RWPE1 (cell line): ENCODE measurements at places on chromosomes 16 and 17.
A peak's percentile ranks its signal among the peaks of the same experiment; 100 is the strongest.

DNA sequence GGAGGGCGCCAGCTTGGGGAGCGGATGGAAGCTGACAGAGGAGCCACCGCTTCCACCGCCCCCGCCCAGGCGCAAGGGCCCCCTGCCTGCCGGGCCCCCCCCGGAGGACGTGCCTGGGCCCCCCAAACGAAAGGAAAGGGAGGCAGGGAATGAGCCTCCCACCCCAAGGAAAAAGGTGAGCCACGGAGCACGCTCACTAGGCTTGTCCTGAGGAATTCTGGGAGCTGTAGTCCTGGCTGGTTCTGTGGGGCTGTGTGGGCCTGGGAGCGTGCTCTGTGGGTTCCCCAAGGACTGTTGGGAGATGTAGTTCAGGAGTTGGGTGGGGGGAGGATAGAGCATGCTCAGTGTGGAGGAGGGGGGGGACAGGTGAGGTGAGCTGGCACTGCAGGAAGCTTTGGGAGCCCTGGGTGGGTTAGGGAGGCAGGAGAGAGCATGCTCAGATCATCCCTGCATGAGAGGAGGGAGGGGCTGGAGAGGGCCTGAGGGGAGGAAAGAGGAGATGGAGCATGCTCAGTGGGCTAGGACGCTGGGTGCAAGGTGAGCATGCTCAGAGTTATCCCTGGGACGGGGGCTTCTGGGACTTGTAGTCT, 4.5 kb downstream of the FBXL19 start:
- no peak for DNase-seq

- no peak for DNase-seq
These were observed 2.6 kb downstream of the ATP2A3 start for GRCh38 chr17:3961564-3962047.

DNA sequence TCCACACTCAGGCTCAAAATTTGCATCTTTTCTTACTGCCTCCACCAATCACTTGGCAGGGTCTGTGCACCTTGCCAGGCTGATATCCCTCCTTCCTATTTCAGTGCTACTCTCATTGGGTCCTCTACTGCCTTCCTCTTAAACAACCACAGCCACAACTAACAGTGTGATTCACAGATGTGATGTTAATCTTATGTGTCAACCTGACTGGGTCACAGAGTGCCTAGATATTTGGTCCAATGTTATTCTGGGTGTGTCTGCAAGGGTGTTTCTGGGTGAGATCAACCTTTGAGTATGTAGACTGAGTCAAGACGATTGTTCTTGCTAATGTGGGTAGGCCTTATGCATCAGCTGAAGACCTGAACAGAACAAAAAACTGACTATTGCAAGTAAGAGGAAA, 51.3 kb upstream of the IRX6 start:
- no peak for DNase-seq

DNA sequence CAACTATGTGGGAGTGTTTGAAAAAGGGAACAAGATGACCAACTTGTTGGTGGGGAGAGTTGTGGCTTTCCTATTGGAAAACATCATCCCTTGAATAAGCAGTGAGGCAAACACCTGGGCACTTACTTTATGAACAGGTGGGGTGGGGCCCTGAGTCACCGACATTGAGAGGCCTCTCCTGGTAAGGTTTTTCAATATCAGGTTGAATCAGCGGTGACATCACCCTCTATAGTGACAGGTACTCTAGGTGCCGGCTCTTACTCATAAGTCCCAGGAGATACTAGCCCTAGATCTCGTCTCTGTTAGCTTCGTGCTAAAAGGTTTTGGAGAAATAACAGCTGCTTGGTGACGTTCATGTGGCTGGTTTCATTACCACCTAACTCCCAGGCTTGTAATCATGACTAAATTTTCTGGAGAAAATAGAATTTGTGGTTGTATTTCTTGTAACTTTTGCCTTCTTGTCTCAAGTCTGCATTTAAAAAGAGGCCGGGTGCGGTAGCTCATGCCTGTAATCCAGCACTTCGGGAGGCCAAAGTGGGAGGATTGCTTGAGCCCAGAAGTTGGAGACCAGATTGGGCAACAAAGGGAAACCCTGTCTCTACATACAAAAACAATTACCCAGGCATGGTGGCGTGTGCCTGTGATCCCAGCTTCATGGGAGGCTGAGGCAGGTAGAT, 19.3 kb downstream of the CDH1 start:
- DNase-seq, result peak; percentile 97

DNA sequence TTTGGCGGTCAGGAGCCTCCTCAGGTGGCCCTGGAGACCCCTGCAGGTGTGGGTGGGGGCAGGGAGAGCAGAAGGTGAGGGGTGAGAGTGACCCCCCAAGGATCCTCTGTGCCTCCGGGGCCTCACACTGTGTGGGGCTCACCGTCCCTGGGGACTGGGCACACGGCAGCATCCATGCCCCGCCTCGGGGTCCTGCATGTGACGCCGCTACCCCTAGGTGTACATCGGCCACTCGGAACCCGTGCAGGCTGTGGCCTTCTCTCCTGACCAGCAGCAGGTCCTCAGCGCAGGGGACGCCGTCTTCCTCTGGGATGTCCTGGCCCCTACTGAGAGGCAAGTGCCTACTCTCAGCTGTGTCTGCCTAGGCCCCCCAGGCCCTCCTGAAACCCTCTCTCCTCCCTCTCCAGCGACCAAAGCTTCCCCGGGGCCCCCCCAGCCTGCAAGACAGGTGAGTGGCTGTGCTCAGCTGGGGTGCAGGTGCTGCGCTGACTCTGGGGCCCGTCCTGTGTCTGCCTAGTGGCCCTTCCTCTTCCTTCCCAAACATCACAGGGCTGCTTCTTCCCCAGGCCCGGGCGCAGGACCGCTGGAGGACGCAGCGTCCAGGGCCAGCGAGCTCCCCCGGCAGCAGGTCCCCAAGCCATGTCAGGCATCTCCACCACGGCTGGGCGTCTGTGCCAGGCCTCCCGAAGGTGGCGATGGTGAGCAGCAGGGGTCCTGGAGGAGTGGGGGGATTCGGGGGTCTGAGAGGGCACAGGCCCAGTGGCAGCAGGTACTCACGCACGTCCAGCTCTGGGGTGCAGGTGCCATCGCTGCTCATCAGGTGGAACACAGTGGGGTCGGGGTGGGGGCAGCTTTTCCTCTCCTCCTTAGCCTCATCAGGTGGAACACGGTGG, 9.0 kb upstream of the RHOT2 start:
- DNase-seq, result no peak

GRCh38 chr17:59827721-59828477, 64.8 kb downstream of the TUBD1 start:
- no peak for DNase-seq

GRCh38 chr17:21171309-21171922, 42.5 kb downstream of the TMEM11 start:
- no peak for DNase-seq

DNA sequence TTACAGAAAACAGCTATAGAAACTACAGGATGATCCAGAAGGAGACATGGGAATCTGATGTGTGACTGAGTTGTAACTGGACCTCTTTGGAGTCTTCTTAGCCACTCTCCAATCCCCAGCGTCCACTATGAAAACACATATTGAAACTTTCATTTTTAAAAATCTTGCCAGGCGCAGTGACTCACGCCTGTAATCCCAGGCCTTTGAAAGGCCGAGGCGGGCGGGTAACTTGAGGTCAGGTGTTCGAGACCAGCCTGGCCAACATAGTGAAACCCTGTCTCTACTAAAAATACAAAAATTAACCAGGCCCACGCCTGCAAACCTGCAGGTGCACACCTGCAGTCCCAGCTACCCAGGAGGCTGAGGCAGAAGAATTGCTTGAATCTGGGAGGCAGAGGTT, 53.3 kb downstream of the HIC1 start:
- DNase-seq, result no peak

- DNase-seq, result peak; percentile 48
These were observed 402.2 kb upstream of the SALL1 start for GRCh38 chr16:51553314-51553713.

DNA sequence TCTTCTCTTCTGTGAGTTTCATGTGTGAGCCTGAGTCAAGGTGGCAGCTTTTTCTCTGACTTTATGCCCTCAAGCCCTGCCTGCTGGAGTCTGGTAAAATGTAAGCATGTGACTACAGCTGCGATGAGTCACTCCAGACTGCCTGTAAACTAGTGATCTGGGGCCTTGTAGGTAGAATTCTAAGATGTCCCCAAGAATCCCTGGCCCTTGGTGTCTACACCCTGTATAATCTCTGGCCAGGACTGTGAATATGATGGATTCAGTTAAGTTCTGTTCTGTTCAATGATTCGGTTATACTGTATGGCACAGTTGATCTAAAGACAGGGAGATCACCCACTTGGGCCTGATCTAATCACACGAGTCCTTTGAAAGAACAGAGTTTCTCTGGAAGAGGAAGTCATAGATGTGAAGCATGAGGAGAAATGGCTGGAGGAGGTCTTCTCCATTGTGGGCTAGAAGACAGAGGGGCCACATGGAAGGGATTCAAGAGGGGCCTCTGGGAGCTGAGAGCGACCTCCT, 29.8 kb downstream of the PRSS54 start:
- DNase-seq, result peak; percentile 86

DNA sequence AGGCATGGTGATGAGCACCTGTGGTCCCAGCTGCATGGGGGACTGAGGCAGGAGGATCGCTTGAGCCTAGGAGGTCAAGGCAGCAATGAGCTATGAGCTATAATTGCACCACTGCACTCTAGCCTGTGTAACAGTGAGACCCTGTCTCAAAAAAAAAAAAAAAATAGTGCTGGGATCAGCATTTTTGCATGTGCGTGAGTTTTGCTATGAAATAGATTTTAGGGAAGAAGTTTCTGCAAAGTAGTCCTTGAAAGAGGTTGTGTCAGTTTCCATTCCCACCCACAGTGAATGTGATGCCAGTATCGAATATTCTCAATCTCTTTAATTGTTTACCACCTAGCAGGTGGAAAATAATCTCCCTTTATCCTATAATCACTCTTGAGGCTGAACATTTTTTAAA, 26.3 kb upstream of the ARHGAP17 start:
- no peak for DNase-seq

DNA sequence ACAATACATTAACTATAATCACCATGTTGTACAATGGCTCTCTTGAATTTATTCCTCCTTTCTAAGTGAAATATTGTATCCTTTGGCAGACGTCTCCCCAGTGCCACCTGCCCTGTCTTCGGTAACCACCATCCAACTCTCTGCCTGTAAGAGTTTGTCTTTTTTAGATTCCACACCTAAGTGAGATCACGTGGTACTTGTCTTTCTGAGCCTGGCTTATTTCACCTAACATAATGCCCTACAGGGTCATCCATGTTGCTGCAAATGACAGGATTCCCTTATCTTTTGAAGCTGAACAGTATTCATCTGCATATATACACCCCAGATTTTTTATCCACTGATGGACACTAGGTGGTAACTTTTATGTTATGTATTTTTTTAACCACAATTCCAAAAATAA, 24.2 kb downstream of the ORC6 start:
- no peak for DNase-seq

DNA sequence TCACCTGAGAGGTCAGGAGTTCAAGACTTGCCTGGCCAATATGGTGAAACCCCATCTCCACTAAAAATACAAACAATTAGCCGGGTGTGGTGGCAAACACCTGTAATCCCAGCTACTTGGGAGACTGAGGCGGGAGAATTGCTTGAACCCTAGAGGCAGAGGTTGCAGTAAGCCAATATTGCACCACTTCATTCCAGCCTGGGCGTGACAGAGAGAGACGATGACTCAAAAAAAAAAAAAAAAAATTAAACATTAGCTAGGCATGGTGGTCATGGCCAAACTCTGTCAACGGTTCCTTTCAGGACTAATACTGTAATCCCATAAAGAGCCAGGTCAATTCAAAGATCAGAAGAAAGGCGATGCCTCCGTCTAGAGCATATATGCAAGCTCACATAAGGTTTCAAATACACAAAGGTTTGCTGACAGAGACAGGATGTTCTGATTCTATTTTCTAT, 2.4 kb downstream of the RNF157 start:
- no peak for DNase-seq

- no peak for DNase-seq
These were observed 54.9 kb downstream of the SNX11 start for GRCh38 chr17:48162306-48162934.

GRCh38 chr17:75721463-75722011, 278 bp downstream of the ITGB4 start:
- DNase-seq, result no peak

- DNase-seq, result no peak
These were observed 25.7 kb upstream of the SLC39A11 start for GRCh38 chr17:73118139-73118538.

DNA sequence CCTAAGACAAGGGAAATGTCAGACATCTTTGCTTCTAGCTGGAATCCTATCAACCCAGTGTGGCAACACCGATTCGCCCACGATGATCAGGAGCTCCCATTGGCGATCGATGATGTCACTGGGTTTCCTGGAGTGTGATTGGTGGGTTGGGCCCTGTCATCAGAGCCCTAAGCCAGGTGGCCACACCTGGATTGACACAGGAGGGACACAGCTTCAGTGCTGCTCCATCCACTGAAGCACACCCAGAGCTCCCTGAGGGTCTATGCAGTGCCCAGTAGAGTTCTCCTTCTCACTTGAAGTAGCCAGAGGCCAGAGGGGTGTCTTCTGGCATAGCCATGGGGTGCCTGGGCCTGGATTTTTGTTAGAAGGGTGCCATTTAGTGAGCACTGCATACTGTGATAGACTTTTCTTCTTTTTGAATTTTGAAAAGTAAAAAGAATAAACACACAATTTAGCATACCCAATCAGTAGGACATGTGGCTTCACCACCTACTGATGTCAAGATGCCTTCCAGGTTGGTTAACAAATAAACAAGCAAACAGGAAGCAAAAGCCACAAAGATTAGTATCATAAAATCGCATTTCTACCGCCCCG, 77.6 kb downstream of the CMIP start:
- DNase-seq, result peak; percentile 70

- no peak for DNase-seq
These were observed 47.3 kb downstream of the PRKCA start for GRCh38 chr17:66349521-66350254.

DNA sequence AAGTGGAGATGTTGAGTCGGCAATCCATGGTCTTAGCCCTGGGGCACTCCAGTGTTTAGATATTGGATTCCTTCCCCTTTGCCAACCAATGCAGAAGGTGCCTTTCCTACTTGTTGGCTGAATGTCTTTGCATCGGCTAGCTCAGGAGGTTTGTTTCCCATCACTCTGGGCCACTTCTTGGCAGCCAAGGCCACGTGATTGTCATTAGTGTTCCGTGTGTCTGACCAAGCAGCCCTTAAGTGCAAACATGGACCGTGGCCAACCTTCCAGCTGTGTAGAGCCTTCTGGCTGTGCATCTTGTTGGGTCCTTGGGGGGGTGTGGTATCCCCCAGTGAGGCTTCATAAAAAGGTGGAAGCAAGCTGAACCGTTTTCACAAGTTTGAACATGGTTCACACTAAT, 66.0 kb downstream of the GNAO1 start:
- no peak for DNase-seq
